Stimulated activated CD8-positive, alpha-beta memory T cell treated with anti-CD3 and anti-CD28 coated beads, Interleukin-4, amount 100 ng/mL, for 1 hour (primary cell): ENCODE measurements at places on chromosomes 3 and 15.

GRCh38 chr3:172057059-172057458 lies 17.7 kb downstream of the FNDC3B start:
- DNase-seq = no peak

GRCh38 chr3:52194485-52195290 lies 3.3 kb upstream of the ALAS1 start:
- DNase-seq = no peak

DNA sequence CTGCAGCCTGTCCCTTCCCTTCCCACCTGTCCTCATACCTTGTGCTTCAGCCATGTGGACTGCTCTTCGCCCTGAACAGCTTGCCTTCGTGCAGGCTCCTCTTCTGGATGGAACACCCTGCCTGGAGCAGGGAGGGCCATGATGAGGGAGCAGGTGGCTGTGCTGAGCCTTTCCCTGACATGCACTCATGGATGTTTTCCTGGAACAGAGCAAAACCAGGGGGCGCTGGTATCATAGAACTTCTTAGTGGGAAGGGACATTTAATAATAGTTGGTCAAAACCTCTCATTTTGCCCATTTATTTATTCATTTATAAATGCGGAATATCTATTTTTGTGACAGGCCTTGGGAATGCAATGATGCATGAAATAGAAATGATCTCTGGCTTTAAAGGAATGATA lies 149.3 kb downstream of the CACNA1D start:
- DNase-seq = no peak

DNA sequence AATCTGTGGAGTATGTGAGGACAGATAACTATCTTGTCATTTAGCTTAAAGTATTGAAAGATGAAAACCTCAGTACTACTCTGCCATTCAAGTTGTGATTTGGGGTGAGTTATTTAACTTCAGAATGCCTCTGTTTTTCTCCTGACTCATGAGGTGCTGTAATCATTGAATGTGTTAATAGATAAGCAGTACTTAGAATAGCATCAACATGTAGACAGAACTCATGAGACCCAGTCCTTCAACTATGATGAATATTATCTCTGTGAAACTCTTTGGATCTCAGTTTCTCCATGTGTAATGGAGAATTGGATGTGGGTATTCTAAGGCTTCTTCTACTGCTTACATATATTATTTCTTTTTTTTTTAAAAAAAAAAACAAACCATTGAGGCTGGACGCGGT lies 431.4 kb downstream of the GRM7 start:
- no peak for DNase-seq

GRCh38 chr3:70822669-70823068 lies 510.2 kb upstream of the MDFIC2 start:
- DNase-seq = no peak

- no peak for DNase-seq
Measured at GRCh38 chr15:39393575-39394335, 187.1 kb upstream of the THBS1 start.

- no peak for DNase-seq
Measured at GRCh38 chr15:25700916-25701315, 162.2 kb downstream of the ATP10A start.

DNA sequence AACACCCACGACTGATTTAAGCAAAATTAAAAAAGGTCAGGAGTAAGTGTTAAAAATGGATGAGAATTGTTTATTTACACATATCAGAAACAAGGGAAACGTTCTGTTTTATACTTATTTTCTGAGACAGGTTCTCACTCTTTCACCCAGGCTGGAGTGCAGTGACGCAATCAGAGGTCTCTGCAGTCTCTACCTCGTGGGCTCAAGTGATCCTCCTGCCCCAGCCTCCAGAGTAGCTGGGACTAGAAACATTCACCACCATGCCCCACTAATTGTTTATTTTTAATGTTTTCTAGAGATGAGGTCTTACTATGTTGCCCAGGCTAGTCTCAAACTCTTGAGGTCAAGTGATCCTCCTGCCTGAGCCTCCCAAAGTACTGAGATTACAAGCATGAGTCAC lies 1080.3 kb downstream of the ROBO1 start:
- no peak for DNase-seq

DNA sequence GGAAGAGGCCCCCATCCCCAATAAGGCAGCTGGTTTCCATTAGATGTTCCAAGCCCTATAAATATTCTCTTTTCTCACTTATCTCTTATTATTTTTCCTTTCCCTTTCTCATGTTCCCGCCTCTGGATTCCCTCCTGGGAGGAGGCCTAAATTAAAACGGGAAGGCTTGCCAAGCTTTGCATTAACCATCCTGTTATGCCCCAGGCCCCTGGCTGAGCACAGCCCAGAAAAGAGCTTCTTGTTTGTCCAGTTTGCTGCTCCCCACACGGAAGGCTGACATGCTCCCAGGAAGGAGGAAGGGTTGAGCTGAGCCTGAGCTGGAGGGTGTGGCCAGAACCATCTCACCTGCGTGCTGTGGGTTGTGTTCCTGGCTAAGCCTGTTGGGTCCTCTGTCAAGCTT lies 63.1 kb upstream of the BOC start:
- no peak for DNase-seq

DNA sequence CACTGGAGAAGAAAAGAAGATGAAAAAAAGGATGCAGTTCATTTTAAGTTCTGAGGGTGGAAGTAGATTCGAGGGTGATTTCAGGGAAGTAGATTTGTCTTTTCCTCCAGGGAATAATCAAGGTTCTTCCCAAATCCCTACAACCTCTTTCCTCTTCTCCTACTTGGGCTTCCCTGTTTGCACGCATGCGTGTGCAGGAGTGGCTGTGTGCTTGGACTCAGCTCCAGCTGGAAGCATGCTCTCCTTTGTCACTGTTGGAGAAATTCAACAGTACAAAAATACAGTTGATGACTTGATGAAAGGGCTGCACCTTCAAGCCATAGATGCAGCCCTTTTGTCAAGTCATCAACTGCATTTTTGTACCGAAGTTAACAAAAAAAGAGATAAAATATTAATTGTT lies 3.8 kb downstream of the OR5K2 start:
- no peak for DNase-seq

- DNase-seq = no peak
Measured at GRCh38 chr3:16401273-16401672, 112.2 kb downstream of the RFTN1 start.

DNA sequence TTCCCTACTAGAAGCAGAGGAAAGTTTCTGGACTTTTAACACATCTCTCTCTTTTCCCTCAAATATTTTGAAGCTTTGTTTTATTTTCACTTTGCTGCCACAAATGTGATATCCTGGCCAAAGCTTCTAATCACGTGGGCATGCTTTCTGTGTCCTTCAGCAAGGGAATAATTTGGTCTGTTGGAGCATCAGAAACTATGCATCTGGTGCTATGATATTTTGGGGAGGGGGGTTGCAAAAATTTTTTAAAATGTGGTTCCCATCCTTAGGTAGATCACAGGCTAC lies 254.2 kb downstream of the GAP43 start:
- DNase-seq = no peak

DNA sequence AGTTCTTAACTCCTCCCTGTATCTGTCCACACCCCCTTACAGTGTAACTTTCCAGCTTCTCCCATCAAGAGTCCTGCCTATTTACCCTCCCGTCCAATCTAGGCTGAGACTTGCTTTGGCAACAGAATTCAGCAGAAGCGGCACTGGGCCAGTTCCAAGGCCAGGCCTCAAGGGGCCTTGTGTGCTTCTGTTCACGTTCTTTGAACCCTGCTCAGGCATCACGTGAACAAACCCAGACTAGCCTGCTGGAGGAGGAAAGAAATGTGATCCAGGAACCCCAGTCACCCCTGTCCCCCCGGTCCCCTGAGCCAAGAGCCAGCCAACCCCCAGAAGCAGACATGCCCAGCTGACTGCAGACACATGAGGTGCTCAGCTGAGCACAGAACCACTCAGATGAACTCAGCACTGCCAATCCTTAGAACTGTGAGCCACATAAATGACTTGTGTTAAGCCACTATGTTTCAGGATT lies 76.1 kb upstream of the DCLK3 start:
- DNase-seq = no peak

DNA sequence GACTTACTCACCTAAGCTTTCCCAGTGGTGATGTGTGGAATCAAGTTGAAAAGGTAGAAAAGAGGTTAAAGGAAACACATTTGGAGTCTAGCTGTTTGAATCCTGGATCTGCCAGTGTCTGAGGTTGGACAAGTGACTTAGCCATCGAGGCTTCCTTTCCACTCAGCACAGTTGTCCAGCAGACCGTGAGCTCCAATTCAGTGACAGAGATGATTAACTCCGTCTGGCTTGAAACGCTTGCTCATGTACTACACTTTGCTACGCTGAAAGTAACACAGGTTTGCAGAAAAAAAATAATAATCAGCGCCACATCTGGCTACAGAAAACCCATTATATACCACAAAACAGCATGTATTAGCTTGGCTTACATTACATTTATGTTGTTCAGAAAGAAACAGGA lies 364.9 kb upstream of the MCTP2 start:
- no peak for DNase-seq

DNA sequence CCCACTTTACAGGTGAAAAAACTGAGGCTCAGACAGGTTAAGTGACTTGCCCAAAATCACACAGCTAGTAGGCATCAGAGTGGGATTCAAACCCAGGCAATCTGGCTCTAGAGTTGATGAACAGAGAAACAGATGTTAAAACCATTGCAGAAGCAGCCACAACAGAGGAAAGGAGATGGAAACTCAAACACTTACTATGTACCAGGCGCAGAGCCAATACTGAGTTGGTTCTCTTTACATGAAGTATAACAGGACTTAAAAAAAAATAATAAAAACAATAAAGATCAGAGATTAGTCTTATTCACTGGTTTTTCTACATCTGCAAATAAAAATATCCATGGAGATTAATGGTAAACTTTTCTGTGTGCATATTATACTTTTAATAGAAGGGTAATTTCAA lies 84.9 kb upstream of the SPATA12 start:
- DNase-seq = no peak

DNA sequence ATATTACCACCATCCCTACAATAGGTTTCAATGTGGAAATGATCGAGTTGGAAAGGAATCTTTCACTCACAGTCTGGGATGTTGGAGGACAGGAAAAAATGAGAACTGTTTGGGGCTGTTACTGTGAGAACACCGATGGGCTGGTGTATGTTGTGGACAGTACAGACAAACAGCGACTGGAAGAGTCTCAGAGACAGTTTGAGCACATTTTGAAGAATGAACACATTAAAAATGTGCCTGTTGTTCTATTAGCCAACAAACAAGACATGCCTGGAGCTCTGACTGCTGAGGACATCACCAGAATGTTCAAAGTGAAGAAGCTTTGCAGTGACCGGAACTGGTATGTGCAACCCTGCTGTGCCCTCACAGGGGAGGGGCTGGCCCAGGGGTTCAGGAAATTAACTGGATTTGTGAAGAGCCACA lies 510 bp downstream of the ARL14 start:
- no peak for DNase-seq

GRCh38 chr3:193872265-193872753 lies 263.6 kb upstream of the HES1 start:
- no peak for DNase-seq

DNA sequence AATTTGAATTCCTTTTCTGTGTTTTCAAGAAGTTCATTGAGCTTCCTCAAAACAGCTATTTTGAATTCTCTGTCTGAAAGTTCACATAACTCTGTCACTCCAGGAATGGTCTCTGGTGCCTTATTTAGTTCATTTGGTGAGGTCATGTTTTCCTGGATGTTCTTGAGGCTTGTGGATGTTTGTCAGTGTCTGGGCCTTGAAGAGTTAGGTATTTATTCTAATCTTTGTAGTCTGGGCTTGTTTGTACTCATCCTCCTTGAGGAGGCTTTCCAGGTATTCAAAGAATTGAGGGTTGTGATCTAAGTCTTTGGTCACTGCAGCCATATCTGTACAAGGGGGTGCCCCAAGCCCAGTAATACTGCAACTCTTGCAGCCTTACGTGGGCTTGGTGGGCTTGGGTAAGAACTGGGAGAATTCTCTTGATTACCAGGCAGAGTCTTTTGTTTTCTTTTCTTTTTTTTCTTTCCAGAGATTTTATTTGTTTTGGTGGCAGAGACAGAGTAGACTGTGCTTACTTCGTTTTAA lies 19.3 kb upstream of the CCNDBP1 start:
- no peak for DNase-seq

- no peak for DNase-seq
Measured at GRCh38 chr3:53673722-53674350, 172.4 kb downstream of the CHDH start.

GRCh38 chr15:75232826-75233503 lies 25.2 kb upstream of the GOLGA6C start:
- no peak for DNase-seq

- DNase-seq = no peak
Measured at GRCh38 chr15:24862726-24863521, 91.9 kb upstream of the SNRPN start.

GRCh38 chr3:105584003-105584790 lies 217.5 kb downstream of the ALCAM start:
- no peak for DNase-seq

DNA sequence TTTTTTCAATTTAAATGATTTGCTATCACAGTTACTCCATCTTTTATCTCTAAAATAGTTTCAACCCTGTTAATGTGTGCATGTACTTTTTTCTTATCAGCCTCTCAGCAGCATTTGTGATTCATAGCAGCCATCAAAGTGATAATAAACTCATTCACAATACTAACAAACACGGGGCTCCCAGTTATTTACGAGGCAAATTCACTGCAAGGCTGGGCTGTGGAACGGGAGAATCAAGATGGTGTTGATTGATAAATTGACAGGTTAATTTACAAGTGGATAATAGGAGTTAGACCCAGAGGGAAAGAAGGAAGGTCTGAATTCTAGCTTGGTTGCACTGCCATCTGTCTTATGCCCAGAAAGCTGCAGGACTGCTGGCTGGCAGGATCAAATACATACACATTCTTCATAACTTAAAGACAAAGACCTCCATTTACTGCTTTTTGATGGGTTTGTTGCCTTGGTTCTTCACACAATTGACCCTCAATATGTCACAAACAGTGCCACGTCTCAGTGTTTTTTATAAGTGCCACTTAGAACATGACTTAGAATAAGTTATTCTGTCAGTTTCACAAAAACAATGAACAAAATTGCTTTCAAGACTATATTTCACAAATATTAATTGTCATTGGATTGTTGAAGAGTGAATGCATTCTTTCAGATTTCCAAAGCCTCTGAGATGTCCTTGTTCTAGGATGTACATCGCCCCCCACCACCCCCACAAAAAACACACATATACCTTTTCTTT lies 562.8 kb downstream of the NR2F2 start:
- no peak for DNase-seq

DNA sequence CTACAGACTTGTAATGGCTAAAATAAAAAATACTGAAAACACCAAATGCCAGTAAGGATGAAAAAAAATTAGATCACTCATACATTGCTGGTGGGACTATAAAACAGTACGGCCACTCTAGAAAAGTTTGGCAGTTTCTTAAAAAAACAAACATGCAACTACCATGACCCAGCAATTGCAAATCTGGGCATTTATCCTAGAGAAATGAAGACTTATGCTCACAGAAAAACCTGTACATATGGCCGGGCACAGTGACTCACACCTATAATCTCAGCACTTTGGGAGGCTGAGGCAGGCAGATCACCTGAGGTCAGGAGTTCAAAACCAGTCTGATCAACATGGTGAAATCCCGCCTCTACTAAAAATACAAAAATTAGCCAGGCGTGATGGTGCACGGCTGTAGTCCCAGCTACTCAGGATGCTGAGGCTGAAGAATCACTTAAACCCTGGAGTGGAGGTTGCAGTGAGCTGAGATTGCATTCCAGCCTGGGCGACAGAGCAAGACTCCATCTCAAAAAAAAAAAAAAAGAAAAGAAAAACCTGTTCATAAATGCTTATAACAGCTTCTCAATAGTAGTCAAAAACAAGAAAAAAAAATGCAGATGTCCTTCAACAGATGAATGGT lies 5.6 kb downstream of the TP53BP1 start:
- no peak for DNase-seq
